Suppressor macrophage treated with lipopolysaccharide for 1 hour (primary cell): ENCODE measurements at places on chromosomes 7 and 10.
A peak's percentile ranks its signal among the peaks of the same experiment; 100 is the strongest.

GRCh38 chr7:69395061-69395714 is 203.1 kb upstream of the AUTS2 start:
- DNase-seq: no peak

- DNase-seq: no peak
Observed at GRCh38 chr10:120538091-120538490, 81.1 kb downstream of the PLPP4 start.

DNA sequence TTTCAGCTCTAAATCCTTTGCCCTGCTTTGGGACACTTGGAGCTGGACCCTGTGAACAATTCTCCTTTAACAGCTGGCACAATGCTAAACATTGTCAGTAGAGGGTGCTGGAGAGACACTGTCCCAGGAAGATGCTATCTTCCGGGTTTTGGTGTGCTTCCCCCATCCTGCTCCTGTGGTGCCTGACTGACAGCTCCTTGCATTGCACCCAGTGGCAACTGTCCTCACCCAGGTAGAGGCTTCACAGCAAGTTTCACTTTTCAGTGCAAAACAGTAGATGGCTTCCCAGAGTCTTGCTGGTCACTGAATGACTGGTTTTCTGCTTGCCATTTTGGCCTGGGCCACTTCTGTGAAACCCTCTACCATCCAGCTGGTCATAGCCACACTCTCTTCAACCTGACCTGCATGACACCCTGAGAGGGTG is 77.3 kb downstream of the CDC14C start:
- DNase-seq: peak; percentile 65

DNA sequence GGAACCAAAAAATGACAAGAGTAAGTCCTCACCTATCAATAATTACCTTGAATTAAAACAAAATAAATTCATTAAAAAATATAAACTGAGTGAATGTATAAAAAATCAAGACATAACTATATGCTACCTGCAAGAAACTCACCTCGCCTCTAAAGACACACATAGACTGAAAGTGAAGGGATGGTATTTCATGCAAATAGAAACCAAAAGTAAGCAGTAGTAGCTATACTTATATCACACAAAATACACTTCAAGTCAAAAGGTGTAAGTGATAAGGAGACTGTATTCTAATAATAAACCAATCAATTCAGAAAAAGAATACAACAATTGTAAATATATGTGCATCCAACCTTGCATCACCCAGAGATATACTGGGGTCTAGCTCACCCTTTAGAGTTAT is 332.6 kb downstream of the SH2D4B start:
- DNase-seq: no peak

GRCh38 chr7:27191833-27192545 is 7.0 kb upstream of the HOXA11 start:
- peak; percentile 27 for DNase-seq

- DNase-seq: no peak
Observed at GRCh38 chr10:57162231-57162630, 801.2 kb upstream of the ZWINT start.

DNA sequence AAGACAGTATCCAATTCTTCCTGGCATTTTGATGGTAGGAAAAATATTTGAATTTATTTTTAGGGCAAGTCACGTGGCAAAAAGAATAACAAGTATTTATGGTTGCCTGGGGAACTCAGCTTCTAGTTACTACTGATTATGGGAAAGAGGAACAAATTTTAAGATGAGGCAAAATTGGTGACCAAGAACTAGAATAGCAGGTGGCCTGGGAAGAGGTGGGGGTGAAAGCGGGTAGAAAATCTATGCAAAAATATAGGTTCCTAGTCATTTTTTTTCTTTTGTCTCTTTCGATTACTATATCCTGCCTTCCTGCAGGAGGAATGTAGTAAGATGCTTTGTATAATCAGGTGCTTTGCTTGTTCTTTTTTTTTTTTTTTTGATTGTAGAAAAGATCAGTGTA is 27.8 kb downstream of the ENTPD1 start:
- no peak for DNase-seq

- DNase-seq: no peak
Observed at GRCh38 chr10:88923520-88923919, 29.1 kb downstream of the ACTA2 start.

DNA sequence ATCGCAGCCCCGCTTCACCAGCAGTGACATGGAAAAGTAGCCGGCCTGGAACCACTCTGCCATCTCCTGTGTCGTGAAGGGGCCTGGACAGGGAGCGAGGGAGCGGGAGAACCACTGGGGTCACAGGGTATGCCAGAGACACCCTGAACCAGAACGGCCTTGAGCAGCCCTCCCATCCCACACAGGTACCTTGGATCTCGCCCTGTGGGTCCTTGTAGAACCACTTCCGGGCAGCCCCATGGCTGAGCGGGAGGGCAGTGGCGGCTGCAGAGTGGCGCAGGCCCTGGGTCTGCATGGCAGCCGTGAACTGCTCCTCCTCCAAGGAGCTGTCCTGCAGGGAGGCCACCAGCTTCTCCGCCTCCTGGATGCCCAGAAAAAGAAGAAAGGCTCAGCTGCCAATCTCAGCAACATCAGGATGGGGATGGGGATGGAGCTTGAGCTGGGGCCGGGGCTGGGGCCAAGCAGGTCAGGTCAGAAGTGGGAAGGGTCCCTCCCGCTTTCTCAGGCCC is 9.5 kb downstream of the GIGYF1 start:
- DNase-seq: no peak

DNA sequence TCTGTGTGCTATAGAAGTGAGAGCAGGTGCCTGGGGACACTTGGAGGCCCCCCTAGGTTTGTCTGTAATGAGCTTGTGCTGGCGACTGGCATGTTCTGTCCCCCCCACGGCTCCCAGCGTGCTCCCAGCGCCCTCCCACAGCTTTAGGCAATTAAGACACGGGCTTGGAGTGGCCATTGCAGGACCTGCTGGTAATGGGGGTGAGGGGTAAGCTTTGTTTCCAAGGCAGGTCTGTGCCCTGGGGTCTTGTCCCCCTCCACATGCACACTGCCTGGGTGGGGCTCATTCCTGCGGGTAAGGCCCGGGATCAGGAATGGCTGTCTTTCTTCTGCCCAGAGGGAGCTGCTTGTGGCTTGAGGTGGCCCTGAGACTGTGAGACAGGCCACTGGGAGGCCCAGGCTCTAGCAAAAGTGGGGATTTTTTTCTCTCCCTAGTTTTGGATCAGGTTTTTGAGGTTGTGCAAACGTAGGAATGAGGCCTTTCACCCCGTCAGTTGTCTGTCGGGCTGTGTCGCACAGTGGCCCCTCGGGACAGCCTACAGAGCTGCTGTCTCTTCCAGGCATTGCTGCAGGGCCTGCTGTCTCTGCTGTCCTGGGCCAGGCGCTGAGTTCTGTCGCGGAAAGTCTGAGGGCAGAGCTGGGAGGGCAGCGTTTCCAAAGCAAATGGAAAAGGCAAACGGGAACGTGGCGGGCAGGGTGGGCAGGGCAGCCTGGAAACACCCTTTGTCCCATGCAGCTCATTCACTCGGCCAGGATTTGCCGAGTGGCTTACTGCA is 107.4 kb downstream of the LHPP start:
- no peak for DNase-seq

- DNase-seq: no peak
Observed at GRCh38 chr10:5963071-5963470, 14.3 kb downstream of the IL15RA start.

GRCh38 chr10:96610817-96611216 is 24.0 kb upstream of the TM9SF3 start:
- DNase-seq: no peak

DNA sequence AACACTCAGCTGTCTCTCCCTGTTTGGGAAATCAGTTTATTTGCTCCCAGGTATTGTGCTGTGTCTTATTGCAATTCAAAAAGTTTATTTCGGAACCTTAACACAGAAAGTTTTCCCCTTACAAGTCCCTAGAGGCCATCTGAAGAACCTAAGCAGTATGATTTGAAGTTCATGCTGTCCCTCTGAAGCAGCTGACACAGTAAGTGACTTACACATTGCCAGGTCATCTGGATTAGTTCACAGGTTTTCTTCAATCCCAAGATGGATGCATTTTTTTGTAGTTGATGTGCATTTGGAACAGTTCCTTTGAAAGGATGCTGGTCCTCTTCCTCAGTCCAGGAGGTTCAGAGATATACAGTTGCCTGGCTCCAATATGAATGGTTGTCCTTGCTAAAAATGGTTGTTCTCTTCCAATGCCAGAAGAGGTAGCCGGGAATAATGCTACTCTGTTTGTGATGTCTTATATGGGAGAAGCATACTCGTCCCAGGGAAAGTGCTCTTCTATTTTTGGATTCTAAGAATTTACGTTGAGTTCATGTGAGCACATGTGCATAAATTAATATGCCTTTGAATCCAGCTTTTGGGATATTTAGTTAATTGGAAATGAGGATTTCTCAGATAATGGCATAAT is 183.5 kb upstream of the PHYHIPL start:
- DNase-seq: no peak

DNA sequence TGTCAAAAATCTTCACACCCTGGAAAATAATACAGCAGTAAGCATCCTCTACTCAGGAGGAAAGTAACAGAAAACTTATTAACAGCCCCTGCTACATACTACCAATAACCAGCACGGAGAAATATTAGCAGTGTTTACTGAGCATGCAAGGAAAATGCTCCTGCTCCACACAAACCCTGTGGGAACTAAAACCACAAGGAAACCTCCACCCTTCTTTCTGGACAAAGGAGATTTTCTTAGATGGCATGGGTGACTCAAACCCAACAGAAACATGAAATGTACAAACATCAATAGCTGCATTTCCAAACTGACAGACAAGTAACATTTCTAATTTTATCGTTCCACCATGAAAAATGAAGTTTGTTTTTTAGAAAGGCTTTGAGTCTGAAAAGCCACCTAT is 113.4 kb downstream of the VPS41 start:
- no peak for DNase-seq

DNA sequence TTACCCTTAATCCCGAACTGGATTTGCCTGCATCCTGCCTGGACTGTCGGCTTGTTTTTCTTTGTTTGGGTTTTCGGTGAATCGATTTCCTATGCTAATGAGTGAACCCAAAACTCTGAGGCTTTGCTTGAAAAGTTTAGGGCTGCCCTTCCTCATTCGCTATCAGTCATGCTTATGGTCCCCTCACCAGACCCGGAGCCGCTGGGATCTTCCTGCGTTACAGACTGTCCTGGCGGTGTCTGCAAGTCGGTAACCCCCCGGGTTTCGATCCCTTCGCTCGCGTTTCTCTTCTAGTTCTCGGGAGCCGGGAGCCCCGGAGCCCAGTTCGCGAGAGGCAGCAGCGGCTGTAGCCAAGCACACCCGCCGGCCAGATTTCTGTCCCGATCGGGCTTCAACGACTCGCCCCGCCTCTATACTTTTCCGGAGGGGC is 2.2 kb downstream of the EMX2 start:
- no peak for DNase-seq

GRCh38 chr7:32611201-32612099 is 116.2 kb downstream of the AVL9 start:
- DNase-seq: no peak

DNA sequence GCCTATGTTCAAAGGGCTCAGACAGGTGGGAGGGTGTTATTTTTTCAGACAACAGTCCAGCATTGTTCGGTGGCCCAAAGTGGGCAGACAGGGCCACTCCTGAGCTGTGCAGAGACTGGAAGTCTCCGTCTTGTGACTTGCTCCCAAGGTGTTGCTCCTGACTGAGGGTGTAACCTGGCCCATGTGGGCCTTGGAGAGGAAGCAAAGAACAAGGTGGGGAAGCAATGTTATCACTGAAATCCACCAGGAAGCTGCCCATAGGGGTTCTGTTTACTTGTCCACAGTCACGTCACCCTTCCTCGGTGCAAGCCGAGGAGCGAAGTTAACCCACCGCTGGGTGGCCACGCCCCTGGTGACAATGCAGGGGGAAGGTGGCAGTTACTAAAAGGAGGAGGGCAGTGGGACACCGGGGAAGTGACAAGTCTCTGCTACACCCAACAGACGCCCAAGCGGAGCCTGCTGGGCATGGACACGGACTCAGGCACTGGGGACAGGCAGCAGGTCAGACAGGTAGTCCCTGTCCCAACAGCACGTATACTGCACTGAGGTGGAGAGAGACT is 311.6 kb upstream of the MKI67 start:
- no peak for DNase-seq

DNA sequence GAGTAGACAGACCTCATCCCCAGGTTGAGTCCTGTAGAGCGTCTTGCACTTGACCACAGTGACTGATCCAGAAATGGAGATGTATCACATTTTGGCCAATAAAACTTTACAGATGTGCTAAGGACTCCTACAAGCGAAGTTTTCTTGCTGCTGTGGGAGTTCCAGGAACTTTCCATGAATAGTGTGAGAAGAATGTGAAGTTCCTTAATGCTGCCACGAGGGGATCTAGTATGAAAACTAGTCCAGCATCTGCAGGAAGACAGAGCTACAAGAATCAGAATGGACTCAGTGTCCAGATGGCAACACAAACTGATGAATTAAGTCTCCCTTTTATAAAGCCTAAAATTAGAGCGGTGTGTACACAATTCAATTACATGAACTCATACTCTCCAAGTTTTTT is 14.8 kb upstream of the LSM8 start:
- peak; percentile 10 for DNase-seq

DNA sequence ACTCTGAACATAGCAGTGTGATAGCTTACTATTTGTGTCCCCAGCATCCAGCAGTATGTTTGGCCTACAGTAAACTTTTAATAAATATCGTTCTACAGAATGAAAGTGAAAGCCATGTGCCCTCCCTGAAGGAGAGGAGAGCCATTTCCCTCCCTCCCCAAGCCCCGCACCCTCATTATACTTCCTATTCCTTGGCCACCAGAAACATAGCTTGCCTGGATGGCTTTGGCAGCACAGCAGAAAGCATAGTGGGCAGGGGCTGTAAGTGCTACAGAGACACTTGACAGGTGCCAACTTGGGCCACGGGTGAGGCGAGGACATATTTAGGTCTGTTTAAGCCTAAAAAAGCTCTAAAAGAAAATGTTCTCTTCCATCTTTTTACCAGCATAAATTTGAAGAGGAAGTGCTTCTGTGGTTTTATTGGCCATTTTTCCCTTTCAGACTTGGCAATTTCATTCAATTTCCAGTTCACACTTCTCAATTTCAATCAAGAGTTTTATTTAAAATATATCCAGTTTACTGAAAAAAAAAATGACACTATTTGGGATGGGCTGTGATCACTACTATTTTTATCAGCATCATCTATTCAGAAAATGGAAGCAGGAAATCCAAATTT is 12.7 kb downstream of the HHEX start:
- peak; percentile 21 for DNase-seq

DNA sequence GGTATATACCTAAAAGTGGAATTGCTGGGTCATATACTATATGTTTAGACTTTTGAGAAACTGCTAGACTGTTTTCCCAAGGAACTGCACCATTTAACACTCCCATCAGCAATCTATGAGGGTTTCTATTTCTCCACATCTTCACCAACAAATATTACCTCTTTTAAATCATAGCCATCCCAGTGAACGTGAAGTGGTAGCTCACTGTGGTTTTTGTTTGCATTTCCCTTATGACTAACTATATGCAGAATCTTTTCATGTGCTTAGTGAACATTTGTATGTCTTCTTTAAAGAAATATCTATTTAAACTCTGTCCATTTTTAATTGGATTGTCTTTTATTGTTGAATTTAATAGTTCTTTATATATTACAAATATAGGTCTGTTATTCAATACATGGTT is 115.8 kb upstream of the SEC61G start:
- no peak for DNase-seq

- no peak for DNase-seq
Observed at GRCh38 chr10:22086730-22087401, 83.3 kb upstream of the DNAJC1 start.

GRCh38 chr7:149771720-149772240 is 1.6 kb downstream of the ZNF467 start:
- DNase-seq: peak; percentile 98

- no peak for DNase-seq
Observed at GRCh38 chr7:106485031-106485551, 175.9 kb downstream of the CCDC71L start.
